Activated CD4-positive, alpha-beta T cell treated with anti-CD3 and anti-CD28 coated beads, Interleukin-2, amount 10 ng/mL, durations not matched to agents 24 days and 14 days (primary cell): ENCODE measurements at places on chromosomes 5 and 9. TPM values are rescaled to one million over a fixed set of nuclear protein-coding genes. Genes with fewer than 3 reads are reported as not detected.

Gene RUSC2
- 6.9 and 7.9 TPM in 2 replicates for total RNA-seq

Gene PDE8B
- 0.17 and 0.19 TPM in 2 replicates for total RNA-seq

DNA sequence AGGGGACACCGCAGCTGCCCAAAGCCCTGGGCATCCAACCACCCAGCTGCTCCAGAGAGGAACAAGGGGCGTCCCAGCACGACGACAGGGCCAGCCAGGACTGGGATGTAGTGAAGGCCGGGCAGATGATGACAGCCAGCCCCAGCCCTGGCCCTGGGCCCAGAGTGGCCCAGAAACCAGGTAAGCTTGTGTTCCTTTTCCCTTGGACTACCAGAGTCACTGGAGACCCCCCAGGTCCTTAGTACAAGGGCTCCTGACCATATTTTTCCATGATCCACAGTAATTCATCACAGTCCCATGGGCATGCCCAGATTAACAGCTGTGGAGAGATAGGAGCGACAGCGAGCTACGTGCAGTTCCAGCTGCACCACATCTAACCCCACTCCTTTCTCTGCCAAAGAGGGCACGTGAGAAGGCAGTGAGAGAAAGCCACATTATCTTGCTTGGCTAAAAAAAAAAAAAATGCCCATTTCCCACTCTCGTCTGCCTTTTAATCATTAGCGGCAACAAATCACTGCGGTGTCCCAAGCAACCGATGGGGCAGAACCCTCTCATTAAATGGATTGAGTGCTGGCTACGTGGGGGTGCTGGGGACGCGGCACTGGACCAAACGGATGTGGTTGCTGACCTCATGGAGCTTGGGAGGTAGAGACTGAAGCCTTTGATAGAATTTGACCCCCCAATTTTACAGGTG, 21.7 kb upstream of the SYNPO start:
- no peak for DNase-seq

Gene ZBED3
- total RNA-seq = 0.62 and 1.7 TPM in 2 replicates

DNA sequence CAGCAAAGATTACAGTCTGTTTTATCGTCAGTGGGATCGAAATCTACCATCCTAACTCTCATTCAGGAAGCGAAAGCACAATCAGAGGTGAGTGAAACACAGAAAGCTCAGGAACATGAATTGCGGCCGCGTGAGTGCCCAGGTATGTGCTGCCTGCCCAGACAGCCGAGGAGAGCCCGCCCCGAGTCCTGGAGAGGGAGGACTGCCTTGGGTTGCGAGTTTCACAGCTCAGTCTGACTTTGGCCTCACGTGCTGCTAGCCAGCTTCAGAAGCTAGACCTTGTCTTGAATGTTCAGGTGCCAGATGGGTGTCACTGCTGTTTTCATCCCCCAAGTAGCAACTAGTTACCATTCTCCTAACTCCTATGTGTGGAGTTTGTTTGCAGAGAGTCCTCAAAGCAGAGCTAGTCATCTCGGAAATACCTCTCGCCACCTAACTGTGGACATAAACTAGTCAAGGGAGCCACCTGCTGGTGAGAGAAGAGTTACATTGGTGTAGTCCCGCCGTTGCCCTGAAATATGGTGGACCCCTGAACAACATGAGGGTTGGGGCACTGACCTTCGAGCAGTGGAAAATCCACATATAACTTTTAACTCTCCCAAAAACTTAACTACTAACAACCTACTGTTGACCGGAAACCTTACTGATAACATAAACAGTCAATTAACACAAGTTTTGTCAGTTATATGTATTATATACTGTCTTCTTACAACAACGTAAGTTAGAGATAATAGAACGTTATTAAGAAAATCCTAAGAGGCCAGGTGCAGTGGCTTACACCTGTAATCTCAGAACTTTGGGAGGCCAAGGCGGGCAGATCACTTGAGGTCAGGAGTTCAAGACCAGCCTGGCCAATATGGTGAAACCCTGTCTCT, 80.9 kb downstream of the GOLPH3 start:
- peak; percentile 89 for DNase-seq

DNA sequence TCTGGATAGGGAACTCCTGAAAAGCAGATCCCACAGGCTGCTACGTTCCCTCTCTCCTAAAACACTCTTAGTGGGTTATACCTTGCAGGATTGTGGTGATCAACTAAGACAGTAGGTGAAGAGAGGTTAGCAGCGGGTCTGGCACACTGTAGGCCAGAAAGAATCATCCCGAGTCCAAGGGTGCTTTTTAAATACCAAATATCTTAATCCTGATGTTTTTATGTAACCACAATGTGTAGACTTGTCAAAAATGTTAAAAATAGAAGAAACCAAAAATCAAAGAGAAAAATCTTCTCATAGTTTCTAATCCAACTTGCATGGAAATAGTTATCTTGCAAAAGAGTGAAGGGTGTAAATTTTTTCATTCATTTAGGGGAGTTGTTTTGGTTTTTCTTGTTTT, 52.3 kb upstream of the IFNK start:
- no peak for DNase-seq

GRCh38 chr9:90240541-90240940, 402.1 kb downstream of the DIRAS2 start:
- DNase-seq = no peak

Gene GNAQ
- total RNA-seq = 22.7 and 26.3 TPM in 2 replicates

DNA sequence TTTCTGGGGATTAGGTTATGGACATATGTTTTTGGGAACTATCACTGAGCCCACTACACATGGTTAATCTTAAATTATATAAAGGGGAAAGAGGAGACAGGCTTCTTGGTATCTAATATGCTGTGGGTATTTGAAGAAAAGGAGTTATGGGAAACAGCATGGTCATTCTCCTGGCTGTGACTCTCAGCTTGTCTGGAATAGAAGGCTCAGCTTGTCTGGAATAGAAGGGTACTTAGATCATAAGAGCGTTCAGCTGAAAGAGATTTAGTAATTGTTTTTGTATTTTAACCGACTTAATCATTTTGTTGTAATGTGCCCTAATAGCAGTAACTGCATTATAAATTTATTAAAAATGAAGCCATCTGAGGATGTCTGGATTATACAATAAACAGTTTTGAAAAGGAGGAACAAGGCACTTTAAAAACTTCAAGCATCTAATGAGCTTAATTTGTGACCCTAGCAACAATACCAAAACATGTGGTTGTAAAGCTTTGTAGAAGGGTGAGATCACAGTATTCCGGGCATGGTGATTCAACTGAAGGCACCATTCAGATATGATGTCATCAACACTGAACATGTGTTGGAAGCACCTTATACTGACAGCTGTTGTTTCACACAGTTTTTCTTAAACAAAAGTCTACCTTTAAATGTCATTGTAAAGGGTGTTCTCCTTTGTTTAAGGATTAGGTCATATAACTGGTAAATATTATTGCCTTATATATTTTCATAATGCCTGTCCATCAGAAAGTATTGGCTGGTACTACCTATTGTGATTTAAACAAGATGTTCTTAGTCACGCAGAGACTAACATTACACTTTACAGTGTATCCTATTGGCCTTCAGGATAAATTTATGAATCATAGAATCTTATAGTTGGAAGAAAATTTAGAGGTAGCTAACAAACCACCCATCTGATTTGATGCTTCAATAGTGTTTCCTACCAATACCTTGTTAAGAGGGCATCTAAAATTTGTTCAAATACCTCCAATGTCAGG, 2174.1 kb upstream of the WWC1 start:
- DNase-seq = no peak

Gene BNC2
- total RNA-seq = not detected in 2 replicates

- DNase-seq = no peak
These were observed 85.7 kb downstream of the STK10 start for GRCh38 chr5:172102218-172102870.

GRCh38 chr5:63727583-63727982, 234.7 kb downstream of the HTR1A start:
- no peak for DNase-seq

- peak; percentile 78 for DNase-seq
These were observed 222.3 kb downstream of the GLIS3 start for GRCh38 chr9:4077499-4078102.
